ENCODE measurements at places on chromosomes 6 and 20. TPM values are rescaled to one million over a fixed set of nuclear protein-coding genes. Genes with fewer than 3 reads are reported as not detected.

ZSCAN31 gene
- 10.0 TPM for polyA plus RNA-seq

ADIG gene
- not detected for polyA plus RNA-seq

PTCRA gene
- polyA plus RNA-seq: 0.79 TPM

MROH8 gene
- polyA plus RNA-seq: 4.5 TPM

MUC22 gene
- not detected for polyA plus RNA-seq

Measured in left lung (tissue), 14 donors.